ENCODE measurements at places on chromosomes 12 and 14.
A peak's percentile ranks its signal among the peaks of the same experiment; 100 is the strongest.

- DNase-seq = no peak
These were observed 106.1 kb downstream of the ZFP36L1 start for GRCh38 chr14:68686724-68687123.

- no peak for DNase-seq
These were observed 61.5 kb upstream of the PLEKHG7 start for GRCh38 chr12:92641291-92641690.

DNA sequence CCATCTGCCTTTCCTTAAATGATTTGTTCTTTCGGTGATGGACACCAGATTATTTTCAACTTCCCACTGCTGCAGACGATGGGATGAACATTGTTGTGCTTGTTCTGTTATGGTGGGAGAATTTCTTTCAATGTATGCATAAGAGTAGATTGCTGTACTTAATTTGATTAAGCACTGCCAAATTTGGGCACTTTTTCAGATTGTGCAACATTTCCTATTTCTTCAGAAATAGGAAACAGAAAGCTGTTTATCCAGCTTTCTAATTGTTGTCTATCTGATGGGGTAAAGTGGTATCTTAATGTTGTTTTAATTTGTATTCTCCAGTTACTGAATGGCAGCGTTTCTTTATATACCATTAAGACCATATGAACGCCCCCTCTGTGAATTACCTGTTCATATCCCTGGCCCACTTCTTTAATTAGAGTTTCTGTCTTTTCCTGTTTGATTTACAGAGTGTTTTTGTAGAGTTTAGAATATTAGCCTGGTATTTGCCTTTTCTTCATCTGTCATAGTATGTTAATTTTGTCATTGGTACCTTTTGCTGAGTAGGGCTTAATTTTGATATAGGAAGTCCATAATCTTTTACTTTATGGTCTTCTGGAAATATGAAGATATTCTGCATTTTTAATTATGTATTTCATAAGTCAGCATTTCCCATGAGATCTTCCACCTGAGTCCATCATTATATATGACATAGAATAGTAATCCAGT lies 59.6 kb downstream of the DIP2B start:
- DNase-seq = no peak

DNA sequence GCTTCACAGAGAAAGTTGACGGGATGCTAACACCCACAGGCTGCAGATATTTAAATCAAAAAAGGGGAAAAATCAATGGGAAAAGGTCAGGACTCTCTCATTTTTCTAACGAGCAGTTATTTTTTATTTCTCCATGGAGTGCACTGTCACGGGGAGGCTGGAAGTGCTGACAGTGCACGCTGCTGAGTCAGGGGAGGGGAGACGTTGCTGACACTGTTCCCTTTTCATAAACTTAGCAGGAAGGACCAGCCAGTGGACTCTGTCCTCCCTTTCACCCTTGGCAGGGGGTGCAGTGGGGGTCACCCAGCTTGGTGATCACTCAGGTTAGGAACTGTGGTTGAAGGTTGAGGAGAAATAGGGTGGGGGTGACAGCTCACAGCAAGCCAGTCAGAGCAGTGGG lies 65.6 kb upstream of the FUT8 start:
- no peak for DNase-seq

- no peak for DNase-seq
These were observed 60.3 kb upstream of the NTF3 start for GRCh38 chr12:5371631-5372030.

DNA sequence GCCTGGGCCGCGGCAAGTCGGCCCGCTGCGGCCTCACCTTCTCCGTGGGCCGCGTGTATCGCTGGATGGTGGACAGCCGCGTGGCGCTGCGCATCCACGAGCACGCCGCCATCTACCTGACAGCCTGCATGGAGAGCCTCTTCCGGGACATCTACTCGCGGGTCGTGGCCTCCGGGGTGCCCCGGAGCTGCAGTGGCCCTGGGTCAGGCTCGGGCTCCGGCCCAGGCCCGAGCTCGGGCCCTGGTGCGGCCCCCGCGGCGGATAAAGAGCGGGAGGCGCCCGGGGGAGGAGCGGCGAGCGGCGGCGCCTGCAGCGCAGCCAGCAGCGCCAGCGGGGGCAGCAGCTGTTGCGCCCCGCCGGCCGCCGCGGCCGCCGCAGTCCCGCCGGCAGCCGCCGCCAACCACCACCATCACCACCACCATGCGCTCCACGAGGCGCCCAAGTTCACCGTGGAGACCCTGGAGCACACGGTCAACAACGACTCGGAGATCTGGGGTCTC lies 226.2 kb upstream of the CRY1 start:
- peak; percentile 18 for DNase-seq
